Stimulated activated CD4-positive, alpha-beta T cell treated with anti-CD3 and anti-CD28 coated beads, Interleukin-15, amount 100 ng/mL, for 1 hour (primary cell): ENCODE measurements at places on chromosomes 16 and 17.

DNA sequence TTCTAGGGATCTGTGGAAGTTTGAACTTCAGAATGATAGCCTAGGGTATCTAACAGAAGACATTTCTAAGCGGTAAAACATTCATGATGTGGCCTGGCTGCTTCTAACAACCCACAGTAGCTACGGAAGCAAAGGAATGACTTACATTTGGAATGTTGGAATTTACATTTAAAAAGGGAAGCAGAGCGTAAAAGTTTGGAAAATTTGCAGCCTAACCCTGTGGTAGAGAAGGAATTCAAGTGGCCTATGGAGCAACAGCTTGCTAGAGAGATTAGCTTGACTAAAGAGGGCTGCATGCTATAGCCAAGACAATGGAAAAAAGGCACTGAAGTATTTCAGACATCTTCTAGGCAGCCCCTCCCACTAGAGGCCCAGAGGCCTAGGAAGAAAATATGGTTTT, 50.1 kb downstream of the HNF1B start:
- DNase-seq, result no peak

GRCh38 chr16:3099732-3100499, 822 bp upstream of the ZSCAN10 start:
- DNase-seq, result peak; percentile 80

GRCh38 chr16:53457670-53458069, 23.4 kb downstream of the RBL2 start:
- peak; percentile 3 for DNase-seq

- no peak for DNase-seq
Measured at GRCh38 chr17:8940866-8941471, 24.5 kb downstream of the PIK3R5 start.

- DNase-seq, result no peak
Measured at GRCh38 chr16:79436885-79437284, 163.7 kb downstream of the MAF start.

DNA sequence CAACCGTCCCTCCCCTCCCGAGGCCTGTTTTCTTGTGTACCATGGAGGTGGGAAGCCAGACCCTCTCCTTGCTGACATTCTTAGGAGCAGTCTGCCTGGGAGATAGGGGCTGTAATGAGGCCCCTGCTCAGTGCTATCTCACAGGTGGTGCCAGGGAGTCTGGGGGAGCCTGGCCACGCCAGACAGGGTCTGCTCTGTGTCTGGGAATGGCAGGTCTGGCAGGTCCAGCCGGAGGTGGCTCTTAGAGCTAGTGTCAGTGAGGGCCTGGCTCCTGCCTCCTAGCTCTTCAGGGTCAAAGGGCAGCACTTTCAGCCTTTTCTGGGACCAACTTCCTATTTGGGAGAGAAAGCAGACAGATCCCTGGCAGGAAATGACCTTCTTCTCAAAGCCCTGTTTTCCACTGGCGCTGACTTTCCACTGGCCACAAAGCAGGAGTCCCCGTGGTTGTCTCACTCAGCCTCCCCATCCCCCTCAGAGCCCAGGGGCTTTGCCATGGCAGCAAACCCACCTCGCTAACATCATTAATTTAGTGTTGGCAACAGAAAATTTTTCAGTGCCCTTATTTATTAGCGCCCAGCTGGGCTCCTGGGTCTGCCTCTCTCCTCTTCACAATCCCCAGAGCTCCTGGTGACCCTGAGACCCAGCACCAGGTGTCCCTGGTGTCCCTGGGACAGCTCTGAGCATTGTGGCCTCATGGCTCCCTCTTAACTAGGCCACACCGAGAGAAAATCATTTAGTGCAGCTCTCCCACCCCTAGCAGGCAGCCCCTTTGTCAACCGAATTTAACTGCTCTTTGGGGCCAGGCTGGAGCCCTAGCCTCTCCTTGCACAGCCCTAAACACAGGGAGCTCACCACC, 24.0 kb upstream of the DOK4 start:
- no peak for DNase-seq

GRCh38 chr17:51064061-51064735, 56.5 kb downstream of the SPAG9 start:
- no peak for DNase-seq

DNA sequence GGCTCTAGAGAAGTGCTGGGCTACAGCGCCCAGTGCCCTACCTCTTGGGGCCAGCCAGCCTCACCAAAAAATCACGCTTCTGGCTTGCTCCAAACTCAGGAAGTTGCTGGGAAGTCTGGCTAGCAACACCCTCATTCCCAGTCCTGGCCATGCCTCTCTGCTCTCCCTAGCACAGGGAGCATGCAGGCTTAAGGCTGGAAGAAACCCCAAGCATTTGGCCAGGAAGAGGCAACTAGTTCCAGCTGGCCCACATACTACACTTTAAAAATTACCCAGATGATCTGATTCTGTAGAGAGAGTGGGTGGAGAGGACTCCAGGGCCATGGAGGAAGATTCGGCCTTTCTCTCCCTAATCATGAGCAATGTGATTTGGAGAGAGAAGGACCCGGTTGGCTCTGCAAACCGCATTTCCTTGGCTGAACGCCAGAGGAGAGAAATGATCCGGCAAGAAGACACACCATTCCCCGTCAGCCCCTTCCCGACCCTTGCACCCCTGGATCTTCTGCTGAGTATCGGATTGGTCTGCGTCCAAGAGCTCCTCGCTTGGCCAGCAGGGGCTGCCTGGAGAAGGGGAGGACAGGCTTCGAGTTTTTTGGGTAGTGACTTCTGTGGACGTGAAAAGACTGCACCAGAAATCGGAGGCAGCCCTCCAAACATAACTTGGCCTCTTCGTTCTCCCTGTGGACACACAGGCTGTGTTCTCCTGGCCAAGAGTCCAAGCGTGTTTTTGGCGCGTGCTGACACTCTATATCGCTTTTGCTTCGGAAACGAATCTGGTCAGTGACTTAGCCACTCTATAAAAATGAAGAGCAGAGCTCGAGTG, 406.3 kb downstream of the WWOX start:
- DNase-seq, result no peak

GRCh38 chr16:27378871-27379481, 23.0 kb upstream of the IL21R start:
- no peak for DNase-seq
